ENCODE measurements at places on chromosomes 12 and 14.
A peak's percentile ranks its signal among the peaks of the same experiment; 100 is the strongest.

DNA sequence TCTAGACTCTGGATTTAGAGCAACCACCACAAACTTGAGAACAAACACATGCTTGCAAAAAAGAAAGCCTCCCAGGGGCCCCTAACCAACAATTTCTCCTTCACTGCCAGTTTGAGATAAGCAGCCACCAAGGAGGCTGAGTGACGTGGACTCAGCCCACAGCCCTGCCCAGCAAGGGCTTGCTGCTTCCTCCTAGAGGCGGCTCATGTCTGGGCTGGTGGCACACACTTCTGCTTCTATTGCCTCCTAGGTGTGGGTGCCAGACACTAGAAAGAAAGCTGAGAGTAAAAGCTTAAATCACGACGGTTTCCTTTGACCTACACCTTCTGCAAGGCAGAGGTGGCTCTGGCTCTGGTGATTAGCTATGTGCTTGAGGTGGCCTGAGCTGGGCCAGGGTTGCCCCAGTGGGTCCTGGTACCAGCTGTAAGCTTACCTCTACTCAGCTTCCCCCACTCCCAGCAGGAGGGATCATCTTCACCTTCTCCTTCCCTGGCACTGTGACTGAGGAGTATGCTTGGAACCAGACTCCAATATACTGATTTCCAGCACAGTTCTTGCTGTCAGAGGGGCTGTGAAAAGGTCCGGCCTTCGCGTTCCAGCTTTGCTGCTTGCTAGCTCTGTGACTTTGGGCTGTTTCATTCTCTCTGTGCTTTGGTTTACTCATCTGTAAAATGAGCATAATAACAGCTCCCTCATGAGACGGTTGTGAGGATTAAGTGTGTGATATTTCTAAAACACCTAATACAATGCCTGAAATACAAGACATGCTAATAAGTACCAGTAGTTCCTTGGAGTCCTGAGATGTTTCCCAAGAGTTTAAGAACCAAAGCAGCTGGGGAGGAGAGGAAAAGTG, 89.7 kb upstream of the PARP11 start:
- DNase-seq: peak; percentile 65

DNA sequence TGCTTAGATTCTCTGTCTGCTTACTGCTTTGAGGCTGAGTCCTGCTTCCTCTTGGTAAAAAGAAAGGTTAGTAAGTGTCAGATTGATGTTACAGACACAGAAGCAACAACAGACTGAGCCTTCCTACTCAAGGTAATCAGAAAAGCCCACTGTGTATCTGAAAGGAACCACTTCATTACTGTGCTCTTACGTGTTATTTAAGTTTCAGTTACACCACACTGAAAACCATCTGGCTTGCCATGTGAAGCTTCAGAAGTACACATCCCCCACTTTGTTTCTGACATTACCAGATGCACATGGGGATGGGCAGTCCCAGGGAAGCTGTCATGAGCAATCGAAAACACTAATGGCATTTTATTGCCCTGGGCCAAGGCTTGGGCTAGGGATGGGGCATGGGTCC, 1290.1 kb downstream of the AACS start:
- DNase-seq: no peak

GRCh38 chr12:70217416-70217815, 25.8 kb upstream of the CNOT2 start:
- DNase-seq: no peak

DNA sequence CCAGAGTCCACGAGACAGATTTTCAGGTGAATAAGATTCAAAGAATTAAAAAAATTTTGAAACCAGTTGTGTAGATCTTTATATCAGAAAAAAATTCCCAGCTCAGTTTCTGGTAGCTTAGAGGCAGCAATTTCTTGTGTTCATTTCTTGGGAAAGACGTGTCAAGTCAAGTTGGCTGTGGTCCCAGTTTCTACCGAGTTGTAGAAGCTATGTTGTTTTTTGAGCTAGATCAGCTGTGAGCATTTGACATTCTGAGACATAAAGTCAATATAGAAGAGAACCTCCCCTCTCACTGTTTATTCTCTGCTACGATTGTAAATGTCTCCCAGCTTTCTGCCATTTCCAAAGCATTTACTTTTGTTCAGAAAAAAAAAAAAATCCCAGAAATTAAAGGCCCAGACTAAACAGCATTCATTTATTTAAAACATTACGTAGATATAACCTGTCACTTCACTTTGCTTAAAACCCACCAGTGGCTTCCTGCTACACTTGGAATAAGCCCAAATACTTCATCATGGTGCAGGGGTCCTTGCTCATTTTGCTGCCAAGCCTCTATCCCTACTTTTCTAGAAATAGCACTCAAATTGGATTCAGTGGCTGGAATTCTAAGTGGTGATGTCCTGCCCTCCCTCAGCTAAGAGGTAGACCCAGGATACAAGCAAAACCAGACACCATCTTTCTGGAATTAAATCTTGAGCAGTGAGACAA, 20.6 kb upstream of the PYGL start:
- no peak for DNase-seq

GRCh38 chr12:53695152-53696145, 19.6 kb upstream of the ATP5MC2 start:
- DNase-seq: no peak

- DNase-seq: no peak
These were observed 283.4 kb upstream of the GRIP1 start for GRCh38 chr12:66962290-66962689.

DNA sequence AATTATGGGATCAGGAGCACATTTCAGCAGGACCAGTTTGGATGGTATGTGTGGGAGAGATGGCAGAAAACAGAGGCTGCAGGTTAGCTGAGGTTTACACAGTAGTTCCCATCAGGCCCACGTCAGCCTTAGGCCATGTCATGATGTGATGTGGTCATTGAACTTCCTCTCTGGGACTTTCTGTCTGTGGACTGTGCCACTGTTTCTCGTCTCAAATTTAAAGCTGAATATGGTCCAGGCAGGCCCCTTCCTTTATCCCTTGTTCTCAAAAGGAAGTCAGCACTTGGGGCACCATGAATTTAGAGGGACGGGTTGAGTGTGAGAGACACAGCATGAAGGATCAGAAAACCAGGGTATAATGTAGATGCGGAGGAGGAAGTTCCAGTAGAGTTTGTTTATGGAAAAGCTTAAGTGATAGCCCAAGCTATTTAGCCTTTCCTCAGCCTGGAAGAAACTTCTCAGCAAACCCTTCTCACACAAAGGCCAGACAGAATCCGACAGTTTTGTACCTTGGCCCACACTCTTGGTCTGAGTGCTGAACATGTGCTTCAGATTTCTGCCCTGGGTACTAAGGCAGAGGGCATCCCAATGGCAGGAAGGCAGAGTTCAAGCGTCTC, 3.6 kb upstream of the IGFBP6 start:
- no peak for DNase-seq

DNA sequence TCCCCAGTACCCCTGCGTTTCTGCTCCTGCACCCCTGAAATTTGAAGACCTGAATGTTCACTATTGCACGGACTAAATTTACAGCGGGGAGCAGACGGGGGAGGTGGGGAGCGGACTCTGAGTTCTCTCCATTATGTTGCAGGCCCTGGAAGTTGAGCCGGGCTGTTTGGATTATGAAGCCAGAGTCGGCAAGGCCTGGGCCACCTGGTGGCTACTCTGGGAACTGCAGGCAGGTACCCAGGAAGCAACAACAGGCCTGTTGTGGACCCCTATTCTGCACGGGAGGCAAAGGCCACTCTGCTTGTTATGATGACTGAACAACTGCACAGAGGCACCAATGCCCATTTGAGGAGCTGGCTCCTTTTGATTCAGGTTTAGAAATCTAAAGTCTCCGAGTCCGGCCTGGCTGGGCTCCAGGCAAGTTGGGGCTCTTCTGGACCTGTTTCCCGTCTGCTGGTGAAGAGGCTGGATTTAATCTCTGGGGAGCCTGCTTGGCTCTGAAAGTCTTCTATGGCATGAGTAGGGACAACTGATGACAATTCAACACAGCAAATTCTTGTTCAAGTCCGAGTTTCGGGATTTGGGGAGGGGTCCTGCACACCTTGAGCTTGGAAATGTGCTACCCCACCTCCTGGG, 34.1 kb upstream of the FAM181A start:
- peak; percentile 62 for DNase-seq

DNA sequence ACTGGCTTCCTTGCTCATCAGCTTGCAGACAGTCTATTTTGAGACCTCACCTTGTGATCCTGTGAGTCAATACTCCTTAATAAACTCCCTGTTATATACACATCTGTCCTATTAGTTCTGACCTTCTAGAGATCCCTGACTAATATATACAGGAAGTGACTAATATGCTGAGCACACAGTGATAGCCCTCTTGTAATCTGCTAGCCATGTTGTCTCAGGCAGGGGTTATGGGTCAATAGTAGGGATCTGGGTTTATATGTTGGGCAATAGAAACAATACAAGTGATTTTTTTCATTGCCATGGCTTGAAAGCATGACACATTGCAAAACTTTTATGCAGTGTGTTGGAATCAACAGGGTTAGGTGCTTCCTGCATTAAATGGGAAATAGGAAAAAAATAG, 562.2 kb downstream of the GALC start:
- no peak for DNase-seq

DNA sequence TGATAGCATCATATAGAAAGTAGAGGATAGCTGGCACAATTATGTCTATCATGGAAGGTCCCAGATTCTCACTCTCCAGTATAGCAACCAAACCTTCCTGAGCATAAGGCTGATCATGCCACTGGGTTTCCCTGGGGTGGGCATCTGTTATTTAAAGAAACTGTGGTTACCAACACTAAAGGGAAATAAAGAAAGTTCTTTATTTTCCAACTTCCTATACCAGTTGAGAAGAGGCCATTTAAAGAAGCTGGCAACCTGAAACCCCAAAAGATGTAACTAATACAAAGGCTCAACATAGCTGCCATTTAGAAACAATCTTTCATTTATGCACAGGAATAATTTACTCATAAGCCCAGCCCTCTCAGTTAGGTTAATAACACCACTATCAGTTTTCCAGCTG, 3.1 kb downstream of the BCAT1 start:
- DNase-seq: no peak

- DNase-seq: no peak
These were observed 30.4 kb upstream of the DACT1 start for GRCh38 chr14:58607131-58607951.

DNA sequence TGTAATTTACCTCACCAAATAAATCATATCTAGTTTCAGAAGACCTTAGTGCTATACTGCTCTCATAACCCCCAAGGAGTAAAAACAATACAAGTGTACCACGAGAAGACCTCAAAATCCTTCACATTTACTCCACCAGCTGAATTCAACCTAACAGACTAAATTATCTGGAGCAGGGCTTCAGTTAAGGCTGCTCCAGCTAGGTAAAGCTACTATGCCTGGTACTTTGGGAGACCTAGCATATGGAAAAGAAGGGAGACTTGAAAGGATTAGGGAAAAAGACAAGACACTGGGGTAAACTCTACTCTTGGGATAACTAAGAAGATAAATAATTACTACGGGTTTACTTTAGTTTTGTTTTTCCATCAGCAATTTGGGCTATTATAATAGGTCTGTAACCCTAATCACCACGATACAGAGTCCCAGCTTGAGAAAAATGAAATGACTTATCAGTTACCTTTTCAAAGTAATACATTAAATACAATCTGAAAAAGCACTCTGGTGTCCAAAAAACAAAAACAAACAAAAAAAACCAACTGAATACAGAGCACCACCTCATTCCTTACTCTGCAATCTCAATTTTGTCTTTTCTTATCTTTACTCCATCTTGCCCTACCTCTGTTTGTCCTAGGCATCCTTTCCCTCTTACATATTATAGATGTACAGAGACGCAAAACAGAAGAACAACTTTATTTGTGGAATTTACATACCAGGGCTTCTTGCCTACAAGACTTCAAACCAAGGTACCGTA, 2.1 kb downstream of the EML5 start:
- no peak for DNase-seq
